ENCODE measurements at places on chromosomes 5 and 9.
A peak's percentile ranks its signal among the peaks of the same experiment; 100 is the strongest.

- no peak for DNase-seq
These were observed 899 bp upstream of the MED10 start for GRCh38 chr5:6379246-6379645.

- DNase-seq, result no peak
These were observed 93.7 kb downstream of the SNCAIP start for GRCh38 chr5:122405751-122406150.

DNA sequence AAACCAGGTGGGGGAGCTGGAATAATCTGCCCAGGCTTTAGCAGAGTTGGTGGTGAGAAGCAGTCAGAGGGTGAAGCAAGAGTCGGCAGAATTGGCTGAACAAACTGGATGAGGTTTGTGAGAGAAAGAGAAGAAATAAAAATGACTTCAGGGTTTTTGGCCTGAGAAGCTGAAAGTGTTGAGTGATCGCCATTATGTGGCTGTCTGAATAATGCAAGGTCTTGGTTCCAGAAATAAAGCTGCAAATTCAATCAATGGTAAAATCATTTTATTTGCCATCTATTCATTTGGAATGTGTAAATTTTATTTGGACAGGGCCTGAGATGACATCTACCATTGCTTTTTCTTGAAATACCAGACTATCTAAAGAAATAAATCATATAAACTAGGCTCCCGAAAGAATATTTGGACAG, 50.4 kb upstream of the DAB2 start:
- no peak for DNase-seq

DNA sequence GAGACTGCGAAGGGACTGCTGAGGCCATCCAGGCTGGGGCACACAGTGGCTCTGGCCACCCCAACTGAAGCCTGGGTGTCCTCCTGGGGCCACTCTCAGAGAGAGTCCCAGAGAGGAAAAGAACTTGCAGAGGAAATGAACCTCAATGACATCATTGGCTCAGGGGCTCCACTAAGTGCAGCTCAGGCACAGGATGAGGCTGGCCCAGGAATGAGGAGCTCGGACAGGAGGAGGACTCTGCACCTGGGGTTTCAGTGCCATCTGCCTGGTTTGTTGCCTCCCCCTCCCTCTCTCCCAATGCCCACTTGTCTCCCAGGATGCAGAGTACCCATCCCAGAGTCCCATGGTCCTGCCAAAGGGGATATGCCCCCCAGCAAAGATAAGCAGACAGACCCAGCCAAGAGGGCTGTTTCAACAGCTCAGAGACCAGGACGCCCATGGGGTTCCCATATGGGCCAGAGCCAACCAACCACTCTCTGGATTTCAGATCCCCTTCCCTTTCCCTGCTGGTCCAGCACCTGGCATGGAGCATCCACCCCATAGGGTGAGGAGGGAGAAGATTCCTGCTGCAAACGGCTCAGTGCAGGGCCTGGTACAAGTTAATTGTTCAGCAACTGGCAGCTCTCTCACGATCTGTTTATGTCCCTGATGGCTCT, 26.9 kb upstream of the OLFM1 start:
- DNase-seq, result no peak

- DNase-seq, result no peak
These were observed 268.2 kb downstream of the TMEM167A start for GRCh38 chr5:82808960-82809359.

DNA sequence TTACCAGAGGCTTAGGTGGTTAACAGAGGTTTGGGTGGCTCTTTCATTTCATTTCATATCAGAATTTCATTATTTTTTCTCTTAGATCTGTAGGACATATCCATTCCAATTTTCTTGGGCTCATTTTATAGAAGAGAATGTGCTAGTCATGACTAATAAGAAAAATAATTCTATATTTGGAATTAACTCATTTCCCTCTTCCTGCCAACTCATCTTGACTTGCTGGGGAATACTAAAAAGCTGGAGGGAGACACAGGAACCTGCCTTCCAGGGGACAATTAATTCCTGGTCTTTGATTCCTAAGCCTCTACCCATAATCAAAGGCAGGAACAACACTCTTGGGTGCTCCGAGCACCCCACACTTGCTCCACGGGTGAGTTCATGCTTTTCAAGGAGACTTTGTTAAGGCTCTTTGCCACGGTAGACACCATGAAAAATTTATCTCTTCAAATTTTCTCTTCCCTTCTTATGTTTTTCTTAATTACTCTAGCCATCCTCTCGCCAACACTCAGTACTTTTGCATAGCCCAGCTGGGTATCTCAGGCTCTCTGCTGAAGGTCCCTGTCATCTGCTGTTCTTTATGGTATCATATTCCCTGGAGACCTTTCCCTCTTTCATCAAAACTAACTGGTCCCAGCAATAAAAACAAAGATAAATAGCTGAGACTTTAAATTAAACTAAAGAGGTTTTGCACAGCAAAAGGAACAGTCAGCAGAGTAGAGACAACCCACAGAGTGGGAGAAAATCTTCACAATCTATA, 273.9 kb downstream of the NPR3 start:
- no peak for DNase-seq

GRCh38 chr9:91185193-91185886, 176.4 kb downstream of the AUH start:
- DNase-seq, result no peak

- DNase-seq, result no peak
These were observed 198.6 kb downstream of the TLE1 start for GRCh38 chr9:81490605-81491331.

DNA sequence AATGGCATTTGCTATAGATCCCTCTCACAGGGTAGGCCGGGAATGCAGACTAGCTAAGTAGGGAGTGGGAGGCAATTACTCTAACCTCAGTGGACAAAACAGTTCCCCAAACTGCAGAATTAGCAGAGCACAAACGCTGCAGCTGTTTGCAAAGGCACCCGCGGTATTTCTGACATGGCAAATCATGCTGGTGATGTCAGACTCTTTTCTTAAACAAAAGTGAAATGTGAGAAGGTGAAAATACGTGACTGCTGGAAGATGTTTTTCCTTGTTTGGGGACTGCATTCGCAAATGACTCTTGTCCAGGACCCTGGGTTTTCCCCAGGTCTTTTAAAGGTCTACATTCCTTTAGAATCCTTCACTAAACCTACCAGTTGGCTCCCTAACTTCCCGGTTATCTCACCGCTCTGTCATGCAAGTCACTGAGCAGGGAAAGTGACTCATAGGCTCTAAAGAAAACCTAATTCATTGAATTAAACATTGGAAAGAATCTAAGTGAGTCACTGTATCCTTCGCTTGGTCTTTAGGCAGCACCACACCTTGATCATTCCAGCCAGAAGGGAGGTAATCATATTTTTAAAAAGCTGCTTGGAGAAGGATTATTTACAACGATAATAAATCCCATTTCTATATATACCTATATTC, 91.5 kb upstream of the DNAH5 start:
- peak; percentile 59 for DNase-seq

DNA sequence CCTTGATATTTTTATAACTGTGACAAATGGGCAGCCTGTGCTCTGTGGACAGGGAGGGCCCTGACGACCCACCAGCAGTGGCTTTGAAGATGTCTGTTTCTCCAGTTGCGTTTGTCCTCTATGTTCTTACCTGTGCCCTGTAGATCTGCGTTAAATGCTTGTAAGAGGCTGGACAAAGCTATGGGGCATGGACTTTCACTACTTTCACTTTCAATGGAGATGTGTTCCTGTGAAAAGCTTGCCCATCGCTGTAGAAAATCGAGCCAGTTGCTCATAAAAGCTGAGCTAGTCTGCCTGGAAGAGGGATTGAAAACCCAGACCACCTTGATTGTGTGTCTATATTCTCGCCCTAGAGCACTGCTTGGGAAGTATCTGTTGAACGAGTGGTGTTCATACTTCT, 74.1 kb downstream of the PSAT1 start:
- no peak for DNase-seq
